NCI-H69 (cell line): ENCODE measurements at places on chromosomes 6 and 20.
A peak's percentile ranks its signal among the peaks of the same experiment; 100 is the strongest.

GRCh38 chr6:3312604-3313231 is 54.0 kb downstream of the PSMG4 start:
- DNase-seq: peak; percentile 24

DNA sequence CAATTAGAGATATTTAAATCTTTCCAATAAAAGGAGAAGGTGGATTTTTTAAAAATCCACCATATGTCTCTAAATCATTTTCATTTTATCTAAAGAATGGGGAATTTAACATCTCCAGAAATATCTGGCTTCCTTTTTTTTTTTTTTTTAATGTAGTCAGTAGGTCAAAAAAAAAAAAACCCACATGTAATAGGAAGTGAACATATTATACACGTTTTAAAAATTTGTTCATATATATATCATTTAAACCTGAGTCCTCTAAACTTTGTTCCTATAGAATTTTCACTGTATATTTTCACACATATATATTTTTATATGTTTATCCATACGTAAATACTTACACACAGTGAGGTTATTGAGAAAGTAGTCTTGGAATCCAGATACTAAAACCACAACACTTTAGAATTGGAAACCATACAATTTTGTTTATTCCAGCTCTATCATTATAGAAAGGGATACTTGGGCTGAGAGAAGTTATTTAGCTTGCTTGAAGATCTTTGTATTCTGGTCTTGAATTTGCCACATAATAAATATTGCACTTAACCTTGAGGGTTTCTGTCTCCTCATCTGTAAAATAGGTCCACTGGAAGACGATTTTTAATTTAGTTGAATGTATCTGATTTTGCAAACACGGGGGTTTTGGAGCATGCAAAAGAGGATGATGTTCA is 62.1 kb upstream of the ZNF217 start:
- no peak for DNase-seq

DNA sequence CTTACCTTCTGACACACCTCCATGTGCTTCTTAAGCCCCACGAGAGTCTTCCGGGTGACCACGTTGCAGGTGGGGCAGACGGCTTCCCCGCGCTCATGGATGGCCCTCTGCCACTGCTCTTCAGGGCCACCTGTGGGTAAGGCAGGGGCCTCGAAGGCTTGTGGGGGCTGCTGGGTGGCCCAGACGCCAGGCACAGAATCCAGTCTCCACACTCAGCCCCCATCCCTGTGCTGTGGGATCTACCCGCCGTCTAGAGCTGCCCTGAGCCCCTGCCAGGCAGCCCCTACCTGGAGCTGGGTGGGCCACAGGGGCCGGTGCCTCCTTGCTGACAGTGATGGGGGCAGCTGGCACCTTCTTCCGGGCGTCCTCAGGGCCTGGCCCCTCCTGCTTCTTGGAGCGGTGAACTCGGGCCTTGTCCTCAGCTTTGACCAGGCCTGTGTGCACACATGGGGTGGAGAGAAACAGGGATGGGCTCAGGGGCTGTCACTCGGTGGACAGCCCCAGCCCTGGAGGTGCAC is 5.9 kb downstream of the ZNF512B start:
- DNase-seq: no peak

DNA sequence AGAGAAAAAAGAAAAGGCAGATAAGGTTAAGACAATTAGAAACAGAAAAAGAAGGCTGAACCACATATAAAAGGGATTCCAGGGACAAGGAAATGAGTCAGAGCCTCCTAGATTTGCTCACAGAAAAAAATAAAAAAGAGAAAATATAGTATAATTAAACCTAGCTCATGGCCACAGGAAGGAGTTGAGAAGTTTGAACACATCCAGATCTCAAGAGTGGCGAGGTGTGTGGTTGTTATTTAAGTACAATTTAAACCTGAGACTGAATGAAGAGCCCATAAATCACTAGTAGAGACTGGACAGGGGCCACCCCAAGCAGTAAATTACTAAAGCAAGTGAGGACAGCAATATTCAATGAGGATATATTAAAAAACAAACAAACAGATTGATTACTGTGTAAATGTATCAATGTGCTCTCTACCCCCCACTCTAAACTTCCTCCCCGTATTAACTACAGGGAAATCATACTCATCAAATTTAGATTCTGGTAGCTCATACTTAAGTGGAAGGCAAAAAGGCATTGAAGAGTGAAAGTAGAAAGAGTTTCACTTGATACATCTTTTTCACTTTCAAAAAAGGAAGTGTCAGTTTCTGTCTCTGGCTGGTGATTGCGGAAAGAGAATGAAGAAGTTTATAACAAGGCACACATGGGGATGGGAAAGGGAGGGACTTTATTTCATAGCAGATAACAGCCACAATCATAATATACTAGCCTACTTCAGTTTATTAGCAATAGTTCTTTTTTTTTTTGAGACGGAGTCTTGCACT is 49.3 kb upstream of the SCAF8 start:
- DNase-seq: peak; percentile 10

GRCh38 chr20:38859070-38859690 is 53.7 kb downstream of the PPP1R16B start:
- no peak for DNase-seq

- DNase-seq: no peak
Observed at GRCh38 chr6:127686084-127686483, 109.1 kb downstream of the C6orf58 start.

GRCh38 chr6:34195726-34196115 is 41.0 kb upstream of the HMGA1 start:
- DNase-seq: peak; percentile 51

DNA sequence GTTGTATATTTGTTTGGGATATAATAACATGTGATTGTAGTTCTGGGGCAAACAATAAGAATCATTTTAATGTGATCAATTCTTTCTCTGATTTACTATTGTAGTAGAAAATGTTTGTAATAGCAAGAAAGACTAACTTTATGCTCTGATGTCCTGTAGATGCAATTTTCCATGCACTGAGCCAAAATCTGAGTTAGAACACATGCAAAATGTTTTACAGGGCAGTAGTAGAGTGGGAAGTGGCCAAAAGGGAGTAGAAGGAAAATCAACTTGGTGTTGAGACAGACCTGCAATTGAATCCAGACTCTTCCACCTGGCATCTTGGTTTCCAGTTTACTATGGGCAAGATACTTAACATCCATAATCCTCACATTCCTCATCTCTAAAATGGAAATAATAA is 93.5 kb upstream of the BMP5 start:
- DNase-seq: no peak

DNA sequence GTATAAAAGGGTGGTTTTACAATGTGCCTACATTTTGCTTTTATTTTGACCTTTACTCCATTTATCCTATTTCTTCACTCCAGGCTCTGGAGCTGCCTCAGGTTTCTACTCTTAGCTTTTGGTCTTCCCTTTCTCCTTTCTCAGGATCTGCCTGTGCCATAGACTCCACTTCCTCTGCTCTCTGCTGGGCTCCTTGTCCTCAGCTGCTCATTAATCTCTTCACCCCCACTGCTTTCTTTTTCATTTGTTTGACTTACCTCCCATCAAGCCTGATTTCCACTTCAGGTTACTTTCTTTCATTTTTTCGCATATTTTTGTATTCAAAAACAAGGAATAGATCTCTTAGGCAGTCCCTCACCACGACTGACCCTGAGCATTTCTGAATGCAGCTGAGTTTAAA is 106.8 kb downstream of the COL19A1 start:
- peak; percentile 12 for DNase-seq

- no peak for DNase-seq
Observed at GRCh38 chr20:62286493-62287064, 16.2 kb upstream of the ADRM1 start.

- DNase-seq: no peak
Observed at GRCh38 chr20:16864963-16865362, 116.8 kb downstream of the OTOR start.

GRCh38 chr6:107205058-107205998 is 90.0 kb upstream of the BEND3 start:
- DNase-seq: no peak

DNA sequence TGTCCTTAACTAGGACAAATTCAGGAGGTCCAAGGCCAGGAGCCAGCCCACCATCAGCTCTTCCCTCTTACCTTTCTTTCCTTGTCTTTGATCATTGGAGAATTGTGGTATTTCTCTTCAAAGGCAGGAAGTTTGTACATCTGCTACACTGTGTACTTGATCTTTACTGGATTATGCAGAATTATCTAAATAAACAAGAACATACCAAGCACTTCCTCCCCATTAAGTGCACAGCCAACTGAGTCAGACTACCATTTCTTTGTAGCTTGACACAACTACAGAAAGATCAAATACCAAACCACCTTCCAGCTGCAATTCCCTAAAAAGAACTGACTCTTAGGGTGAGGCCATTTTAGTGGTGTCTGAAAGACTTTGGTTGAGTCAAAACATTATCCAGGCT is 195.1 kb downstream of the HDGFL1 start:
- DNase-seq: peak; percentile 29

- no peak for DNase-seq
Observed at GRCh38 chr20:63555661-63556381, 1.9 kb downstream of the FNDC11 start.

DNA sequence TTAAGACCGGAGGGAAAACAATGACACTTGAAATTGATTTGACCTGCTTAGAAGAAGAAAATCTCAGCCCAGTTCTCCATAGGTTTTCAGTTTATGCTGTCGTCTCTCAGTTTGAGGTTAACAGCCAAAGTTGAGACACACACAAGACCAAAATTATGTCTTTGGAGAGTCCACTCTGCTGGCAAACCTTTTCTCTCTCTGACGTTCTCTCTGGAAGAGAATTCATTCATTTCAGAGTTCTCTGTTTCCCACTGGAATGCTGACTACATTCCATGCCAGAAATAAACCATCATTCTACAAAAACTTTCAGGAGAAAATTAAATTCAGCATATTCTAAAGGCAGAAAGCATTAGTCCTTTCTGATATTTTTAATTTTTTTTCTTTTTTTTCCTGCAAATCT is 155.2 kb downstream of the TFAP2A start:
- DNase-seq: no peak

DNA sequence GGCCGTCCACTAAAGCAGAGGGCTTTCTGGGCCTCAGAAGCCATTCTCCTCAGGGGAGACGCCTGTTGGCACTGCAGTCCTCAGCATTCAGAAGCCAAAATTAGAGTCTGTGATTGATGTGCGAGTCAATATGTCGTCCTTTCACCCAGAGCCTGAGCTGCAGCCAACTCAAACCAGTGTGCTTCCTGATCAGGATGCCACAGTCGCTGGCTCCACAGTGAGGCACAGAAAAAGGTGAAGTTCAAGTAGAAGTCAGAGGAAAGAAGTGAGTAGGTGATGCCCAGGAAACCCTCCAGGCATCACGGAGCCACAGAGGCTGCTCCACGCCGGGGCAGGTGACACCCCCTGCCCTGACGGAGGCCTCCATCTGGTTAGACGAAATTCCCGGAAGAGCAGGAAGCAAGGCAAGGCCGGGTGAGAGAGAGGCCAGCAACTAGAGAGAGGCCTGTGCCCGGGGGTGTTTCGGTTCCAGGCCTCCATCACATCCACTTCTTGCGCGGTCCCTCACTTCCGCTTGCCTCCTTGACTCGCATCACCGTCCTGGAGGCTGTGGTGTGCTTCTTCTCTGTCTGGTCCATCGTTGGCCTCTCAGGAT is 177.7 kb upstream of the SNX9 start:
- no peak for DNase-seq

DNA sequence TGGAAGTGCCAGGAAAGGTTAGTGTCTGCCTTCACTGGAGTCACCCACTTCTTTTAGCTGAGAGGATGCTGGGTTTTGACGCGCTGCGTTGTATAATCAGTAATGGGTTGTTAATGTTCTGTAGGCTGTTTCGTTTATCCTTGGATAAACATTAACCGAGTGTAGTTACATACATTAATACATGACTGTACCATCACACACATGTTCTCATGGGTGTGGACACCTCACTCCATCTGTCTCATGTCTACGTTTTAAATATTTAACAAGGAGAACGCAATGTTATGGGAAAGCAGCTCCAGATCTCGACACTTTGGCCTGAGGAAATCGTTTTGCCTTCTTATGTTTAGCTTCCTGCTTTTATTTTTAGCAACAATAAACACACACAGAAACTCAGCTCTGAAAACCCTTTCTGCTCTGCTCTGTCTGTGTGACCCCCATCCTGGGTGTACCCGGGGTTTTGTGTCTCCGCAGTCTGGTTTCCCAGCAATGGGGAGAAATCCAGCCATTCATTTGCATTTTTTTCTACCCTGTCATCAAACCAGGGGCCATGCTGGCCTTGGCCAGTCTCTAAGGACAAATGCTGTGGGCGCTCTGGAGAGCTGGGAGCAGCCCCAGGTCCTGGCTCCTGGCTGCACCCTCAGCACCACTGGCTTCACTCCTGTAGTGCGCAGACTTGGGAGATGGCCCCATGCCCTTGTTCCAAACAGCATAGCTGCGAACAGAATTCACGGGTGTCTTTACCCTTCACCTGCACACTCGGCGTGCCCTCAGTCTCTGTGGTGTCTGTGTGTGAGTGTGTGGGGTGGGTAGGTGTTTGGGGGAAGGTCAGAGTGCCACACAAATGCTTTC is 110.8 kb downstream of the ERMARD start:
- no peak for DNase-seq

DNA sequence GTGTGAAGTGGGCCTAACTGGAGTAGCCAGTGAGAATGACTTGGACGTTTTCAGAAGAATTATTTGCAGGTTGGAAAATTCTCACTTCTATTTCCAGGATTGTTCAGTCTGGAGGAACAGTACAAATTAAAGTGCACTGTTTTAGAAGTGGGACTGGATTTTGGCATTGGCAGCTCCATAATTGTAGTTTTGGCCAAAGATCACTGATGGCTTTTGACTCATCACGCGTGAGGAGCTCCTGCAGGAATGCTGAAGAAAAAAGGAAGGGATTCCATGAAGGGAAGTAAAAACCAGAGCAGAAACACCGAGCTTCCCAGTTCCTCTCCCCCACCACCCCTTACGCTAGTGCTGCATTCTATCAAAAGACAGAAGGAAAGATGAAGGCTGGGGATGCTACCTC is 103.5 kb downstream of the JARID2 start:
- no peak for DNase-seq

DNA sequence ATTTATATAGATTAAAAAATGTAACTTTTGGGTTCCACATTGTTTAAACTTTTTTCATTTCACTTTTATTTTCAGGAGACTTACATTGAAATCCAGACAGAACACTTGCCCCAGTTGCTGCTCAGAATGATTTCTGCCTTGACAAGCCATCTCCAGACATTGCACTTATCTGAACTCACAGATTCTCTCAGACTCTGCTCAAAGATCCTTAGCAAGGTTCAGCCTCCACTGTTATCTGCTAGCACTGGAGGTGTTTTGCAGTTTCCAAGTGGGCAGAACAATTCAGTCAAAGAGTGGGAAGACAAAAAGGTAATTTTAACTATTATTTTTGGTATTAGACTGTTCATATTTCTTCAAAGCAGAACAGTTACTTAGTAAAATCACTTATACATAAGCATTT is 58.0 kb downstream of the DOP1A start:
- DNase-seq: no peak
